ENCODE measurements at places on chromosomes 5 and 9.

DNA sequence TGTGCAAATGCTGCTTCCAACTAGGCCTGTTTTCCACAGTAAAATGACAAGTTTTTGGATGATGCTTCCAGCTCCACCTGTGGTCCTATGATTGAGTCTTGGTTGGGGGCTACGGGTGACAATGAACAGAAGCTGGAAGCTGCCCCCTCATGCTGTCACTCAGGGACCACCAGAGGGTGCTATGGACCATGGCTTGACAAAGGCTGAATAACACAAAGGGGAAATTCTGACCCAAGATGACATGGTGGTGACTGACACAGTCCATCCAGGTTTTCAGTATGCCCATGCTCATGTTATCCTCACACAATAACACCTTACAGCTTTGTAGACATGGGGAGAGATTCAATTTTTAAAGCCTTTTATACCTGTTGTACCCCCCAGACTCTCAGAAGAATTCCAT lies 23.9 kb upstream of the SAP30L start:
- DNase-seq, result no peak

DNA sequence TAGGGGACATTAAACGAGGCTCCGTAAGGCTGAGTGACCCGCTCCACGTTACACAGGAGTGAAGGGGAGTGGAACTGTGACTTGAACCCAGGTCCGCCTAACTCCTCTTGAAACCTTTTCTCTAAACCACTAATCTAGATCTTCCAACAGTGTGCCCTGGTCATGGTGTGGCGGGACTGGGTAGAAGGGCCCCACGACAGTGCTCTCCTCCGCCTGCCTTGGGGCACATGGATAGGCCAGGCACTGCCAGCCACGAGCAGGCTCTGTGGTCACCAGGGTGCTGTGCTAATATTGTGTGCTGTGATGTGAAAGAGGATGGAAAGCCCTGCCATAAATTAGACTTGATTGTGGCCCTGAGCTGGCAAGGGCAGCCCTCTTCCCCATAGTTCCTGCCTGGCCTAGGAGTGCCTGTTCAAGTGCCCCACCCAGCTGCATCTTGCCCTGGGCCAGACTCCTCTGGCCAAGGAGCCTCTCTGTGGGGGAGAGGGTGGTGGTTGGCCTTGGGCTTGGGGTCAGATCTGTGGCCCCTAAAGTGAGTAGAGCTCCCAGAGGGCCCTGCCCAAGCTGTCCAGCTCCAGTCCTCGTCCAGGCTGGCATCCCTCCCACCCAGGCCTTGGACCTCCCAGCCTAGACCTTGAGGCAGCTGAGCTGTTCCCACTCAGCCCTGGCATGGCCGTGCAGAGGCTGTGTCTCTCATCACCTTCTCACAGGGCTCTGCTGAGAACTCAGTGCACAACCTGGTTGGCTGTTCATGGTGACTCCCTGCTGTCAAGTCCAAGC lies 67.8 kb upstream of the TBC1D2 start:
- no peak for DNase-seq

GRCh38 chr5:72065751-72066255 lies 41.5 kb upstream of the MAP1B start:
- no peak for DNase-seq

DNA sequence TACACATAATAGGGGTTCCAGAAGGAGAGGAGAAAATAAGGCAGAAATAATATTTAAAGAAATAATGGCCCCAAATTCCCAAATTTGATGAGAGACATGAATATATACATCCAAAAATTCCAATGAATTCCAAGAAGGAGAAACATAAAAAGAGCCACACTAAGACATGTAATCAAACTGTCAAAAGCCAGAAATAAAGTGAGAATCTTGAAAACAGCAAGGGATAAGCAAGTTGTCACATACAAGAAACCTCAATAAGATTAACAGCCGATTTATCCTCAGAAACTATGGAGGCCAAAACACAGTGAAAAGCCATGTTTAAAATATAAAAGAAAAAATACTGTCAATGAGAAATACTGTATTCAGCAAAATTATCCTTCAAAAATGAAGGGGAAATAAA lies 14.5 kb downstream of the CATSPER3 start:
- no peak for DNase-seq

DNA sequence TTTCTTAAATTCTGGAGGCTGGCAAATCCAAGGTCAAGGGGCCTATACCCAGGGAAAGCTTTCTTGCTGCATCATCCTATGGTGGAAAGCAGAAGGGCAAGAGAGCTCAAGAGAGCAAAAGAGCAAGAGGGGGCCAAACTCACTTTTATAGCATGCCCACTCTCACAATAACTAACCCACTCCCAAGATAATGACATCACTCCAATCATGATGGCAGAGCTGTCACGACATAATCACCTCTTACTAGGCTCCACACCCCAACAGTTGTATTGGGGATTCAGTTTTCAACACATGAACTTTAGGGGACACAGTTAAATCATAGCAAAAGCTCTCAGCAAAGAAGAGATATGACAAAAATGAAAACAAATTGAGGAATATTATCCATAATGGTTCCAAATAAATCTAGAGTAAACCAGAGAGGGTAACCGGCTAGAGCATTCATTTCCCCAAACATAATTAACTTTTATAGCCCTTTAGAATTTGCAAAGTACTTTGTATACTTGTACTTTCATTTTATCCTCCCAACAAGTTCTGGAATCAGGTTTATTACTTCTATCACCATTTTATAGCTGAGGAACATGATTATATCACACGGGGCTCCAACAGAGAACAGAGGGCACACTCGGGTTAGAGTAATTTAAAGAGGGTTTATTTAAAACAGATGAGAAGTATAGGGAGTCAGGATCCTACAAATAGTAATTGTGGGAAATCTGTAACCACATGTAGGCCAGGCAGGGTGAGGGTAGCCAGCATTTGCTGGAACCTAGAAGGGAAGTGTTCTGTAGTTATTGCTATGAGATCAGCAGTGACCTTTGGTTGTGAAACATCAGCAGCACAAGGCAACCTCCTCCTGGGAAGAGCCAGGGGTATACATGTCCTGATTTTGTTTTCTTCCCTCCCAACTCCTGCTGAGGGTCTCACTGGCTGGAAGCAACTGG lies 7.2 kb upstream of the TARS1 start:
- DNase-seq, result no peak

- DNase-seq, result no peak
Measured at GRCh38 chr5:42285230-42285629, 138.0 kb upstream of the GHR start.

DNA sequence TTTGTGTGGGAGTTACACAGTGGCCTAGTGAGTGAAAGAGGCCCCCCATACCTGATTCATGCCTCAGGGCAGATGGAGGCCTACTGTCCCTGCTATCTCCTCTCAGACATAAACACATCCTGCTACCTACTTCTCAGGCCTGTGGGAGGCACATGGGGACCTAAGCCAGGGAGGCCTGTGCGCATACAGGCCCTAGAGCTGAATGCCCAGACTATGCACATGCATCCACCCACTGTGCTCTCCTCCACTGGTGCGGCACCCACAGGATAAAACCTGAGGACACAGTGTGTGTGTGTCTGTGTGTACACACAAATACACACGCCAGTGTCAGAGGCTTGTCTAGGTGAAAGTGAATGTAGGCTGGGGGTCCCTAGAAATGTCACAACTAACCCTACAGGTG lies 1.4 kb downstream of the PAX5 start:
- DNase-seq, result no peak

- DNase-seq, result no peak
Measured at GRCh38 chr9:136075134-136075841, 19.8 kb downstream of the NACC2 start.

- peak; percentile 0 for DNase-seq
Measured at GRCh38 chr5:136686192-136686872, 321.0 kb upstream of the TRPC7 start.

- DNase-seq, result peak; percentile 59
Measured at GRCh38 chr5:127229185-127229889, 61.3 kb upstream of the MEGF10 start.
